ENCODE measurements at places on chromosomes 12 and 14. TPM values are rescaled to one million over a fixed set of nuclear protein-coding genes. Genes with fewer than 3 reads are reported as not detected.
A peak's percentile ranks its signal among the peaks of the same experiment; 100 is the strongest.

- H3K4me1 ChIP-seq: peaks cover 47% of the 10 kb centered on the region
- no peaks in the 10 kb centered on the region for H3K27me3 ChIP-seq
- peak; percentile 86 for DNase-seq
- H3K27ac ChIP-seq: peak overlapping the region; percentile 99
- peaks cover 6% of the 10 kb centered on the region for H3K36me3 ChIP-seq
- H3K4me3 ChIP-seq: peak overlapping the region; percentile 76
These were observed 48.4 kb downstream of the PPP2R5C start for GRCh38 chr14:101809671-101810514.

GRCh38 chr14:89158701-89159100, 258.3 kb downstream of the FOXN3 start:
- no peaks in the 10 kb centered on the region for H3K27me3 ChIP-seq
- H3K4me1 ChIP-seq: no peaks in the 10 kb centered on the region
- no peak overlapping the region for H3K27ac ChIP-seq
- no peak overlapping the region for H3K4me3 ChIP-seq

The TAS2R46 gene
- 1.3 TPM for total RNA-seq

DNA sequence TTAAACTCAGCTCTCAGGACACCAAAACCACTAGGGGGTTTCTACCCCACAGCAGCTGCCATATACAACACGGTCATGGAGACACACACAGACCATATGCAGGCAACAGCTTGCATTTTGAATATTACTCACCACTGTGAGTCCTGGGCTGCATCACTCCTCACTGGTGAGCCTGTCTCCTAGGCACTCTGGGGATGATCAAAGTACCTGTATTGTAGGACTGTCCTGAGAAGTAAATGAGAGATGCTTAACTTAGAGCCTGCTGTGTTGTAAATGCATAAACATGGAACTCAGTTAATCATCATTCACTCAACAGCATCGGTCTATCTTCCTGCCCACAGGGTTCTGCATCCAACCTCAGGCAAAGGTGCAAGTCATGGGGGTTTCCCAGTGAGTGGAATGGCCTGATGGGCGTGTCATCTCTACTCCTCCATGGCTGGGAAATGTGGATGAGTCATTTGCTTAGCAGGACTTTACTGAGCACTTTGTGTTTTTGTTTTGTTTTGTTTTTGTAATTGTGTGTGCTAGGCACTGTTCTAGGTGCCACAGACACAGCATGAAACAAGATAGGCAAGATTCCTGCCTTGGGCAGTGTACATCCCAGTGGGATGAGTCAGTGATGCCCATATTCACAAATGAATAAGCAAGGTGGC, 1141.2 kb upstream of the TMEM132C start:
- DNase-seq: no peak
- no peak overlapping the region for H3K27ac ChIP-seq
- peaks cover 3% of the 10 kb centered on the region for H3K27me3 ChIP-seq

DNA sequence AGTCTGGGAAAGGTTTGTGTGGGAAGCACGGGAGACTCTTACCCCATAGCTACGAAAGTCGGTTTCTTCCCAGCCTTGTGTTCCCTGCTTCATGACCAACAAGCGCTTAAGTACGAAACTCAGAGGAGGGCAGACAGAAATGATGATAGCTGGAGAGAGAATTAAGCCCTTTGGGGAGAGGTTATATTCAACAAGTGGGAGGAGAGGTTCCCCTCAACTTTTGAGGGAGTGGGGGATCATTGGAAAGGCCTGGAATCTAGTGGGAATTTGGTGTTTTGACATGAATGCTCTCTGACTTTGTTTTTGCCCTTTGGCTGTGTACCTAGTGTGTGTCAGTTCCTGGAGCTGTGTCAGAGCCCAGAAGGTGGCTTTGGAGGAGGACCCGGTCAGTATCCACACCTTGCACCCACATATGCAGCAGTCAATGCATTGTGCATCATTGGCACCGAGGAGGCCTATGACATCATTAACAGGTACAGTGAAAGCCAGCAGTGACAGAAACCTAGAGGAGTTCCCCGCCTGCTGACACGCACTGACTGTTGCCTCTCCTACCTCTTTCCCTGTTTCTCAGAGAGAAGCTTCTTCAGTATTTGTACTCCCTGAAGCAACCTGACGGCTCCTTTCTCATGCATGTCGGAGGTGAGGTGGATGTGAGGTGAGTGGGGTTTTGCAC, 40.6 kb downstream of the FNTB start:
- no peaks in the 10 kb centered on the region for H3K4me1 ChIP-seq
- H3K27me3 ChIP-seq: no peaks in the 10 kb centered on the region
- H3K4me3 ChIP-seq: no peak overlapping the region
- no peak overlapping the region for H3K27ac ChIP-seq
- no peak for DNase-seq
- H3K36me3 ChIP-seq: peaks cover 26% of the 10 kb centered on the region

GRCh38 chr14:74405663-74406062, 20.3 kb downstream of the SYNDIG1L start:
- no peak overlapping the region for H3K27ac ChIP-seq
- H3K36me3 ChIP-seq: no peaks in the 10 kb centered on the region
- no peaks in the 10 kb centered on the region for H3K27me3 ChIP-seq
- DNase-seq: no peak
- peaks cover 18% of the 10 kb centered on the region for H3K4me1 ChIP-seq

DNA sequence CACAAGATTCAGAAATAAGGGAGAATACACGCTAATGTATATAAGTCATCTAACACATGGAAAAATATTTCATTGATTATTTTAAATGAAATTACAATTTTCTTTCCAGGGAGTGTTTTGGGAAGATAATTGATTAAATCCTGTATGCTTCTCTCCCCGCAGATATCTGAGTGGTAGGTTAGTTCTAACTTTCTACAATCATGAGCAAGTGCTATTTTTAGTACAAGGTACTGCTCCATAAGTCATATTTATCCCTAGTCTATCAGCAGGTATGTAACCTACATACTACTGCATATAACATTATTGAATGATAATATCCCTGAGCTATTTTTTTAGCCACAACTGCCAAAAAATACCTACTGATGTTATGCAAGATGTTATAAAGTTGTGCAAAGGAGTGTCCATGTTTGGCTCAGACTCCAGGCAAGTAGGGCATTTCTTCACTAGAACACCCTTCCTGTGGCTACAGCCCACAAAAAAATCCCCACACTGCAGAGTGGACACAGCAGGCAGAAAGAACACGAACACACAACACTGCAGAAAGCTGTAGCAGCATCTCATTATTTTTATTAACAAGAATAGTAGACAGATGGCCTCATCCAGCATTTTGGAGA, 87.0 kb downstream of the SEC23A start:
- no peaks in the 10 kb centered on the region for H3K27me3 ChIP-seq
- H3K27ac ChIP-seq: no peak overlapping the region
- no peaks in the 10 kb centered on the region for H3K36me3 ChIP-seq
- no peak for DNase-seq
- H3K4me1 ChIP-seq: no peaks in the 10 kb centered on the region
- no peak overlapping the region for H3K4me3 ChIP-seq

The CLSTN3 gene
- total RNA-seq: 48.2 TPM

DNA sequence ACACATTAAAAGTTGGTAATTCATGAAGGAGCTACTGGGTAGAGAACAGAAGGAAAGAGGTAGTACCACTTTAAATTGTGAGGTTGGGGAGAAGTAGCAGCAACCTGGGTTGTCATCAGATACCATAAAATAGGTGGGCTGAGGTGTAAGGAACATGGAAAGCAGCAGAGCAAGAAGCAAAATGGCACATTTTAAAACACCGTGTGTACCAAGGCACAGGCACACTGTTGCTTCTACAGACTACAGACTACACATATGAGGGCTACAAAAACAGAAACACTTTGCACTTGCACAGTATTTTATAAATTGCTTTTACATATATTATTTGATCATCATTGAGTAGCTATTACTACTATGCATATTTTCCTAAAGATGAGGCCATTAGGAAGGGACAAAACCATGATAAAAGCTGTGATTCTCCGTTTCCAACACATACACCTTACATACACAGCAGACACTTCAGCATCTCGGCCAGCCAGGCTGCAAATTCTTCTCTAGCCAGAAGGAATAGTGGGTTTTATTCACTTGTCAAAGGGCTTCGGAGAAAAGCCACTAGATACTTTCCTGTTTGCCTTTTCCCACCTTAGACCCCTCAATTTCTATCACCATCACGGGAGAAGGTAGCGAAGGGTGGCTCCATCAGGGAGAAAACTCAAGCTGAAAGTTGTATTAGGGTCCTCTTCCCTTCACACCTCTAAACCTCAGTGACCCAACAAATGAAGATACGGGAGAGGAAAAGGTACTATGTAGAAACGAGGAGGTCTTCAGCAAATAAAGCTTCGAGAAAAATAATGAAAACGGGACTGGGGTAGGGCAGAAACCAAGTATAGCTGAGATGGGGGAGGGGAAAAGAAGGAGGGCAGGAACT, 1.6 kb downstream of the PYM1 start:
- peak overlapping the region; percentile 98 for H3K27ac ChIP-seq
- DNase-seq: no peak
- peaks cover 24% of the 10 kb centered on the region for H3K36me3 ChIP-seq
- no peaks in the 10 kb centered on the region for H3K27me3 ChIP-seq
- peaks cover 34% of the 10 kb centered on the region for H3K4me1 ChIP-seq

GRCh38 chr12:8566525-8566924, 25.8 kb upstream of the CLEC4E start:
- no peaks in the 10 kb centered on the region for H3K27me3 ChIP-seq
- no peaks in the 10 kb centered on the region for H3K36me3 ChIP-seq
- H3K4me1 ChIP-seq: no peaks in the 10 kb centered on the region
- DNase-seq: no peak

The RAD9B gene
- 1.8 TPM for total RNA-seq

The TGM1 gene
- 12.3 TPM for total RNA-seq

The PRICKLE1 gene
- 18.4 TPM for total RNA-seq

GRCh38 chr14:96502621-96503305, 581 bp downstream of the PAPOLA start:
- H3K4me3 ChIP-seq: peak overlapping the region; percentile 90
- peak overlapping the region; percentile 98 for H3K27ac ChIP-seq
- H3K36me3 ChIP-seq: no peaks in the 10 kb centered on the region

DNA sequence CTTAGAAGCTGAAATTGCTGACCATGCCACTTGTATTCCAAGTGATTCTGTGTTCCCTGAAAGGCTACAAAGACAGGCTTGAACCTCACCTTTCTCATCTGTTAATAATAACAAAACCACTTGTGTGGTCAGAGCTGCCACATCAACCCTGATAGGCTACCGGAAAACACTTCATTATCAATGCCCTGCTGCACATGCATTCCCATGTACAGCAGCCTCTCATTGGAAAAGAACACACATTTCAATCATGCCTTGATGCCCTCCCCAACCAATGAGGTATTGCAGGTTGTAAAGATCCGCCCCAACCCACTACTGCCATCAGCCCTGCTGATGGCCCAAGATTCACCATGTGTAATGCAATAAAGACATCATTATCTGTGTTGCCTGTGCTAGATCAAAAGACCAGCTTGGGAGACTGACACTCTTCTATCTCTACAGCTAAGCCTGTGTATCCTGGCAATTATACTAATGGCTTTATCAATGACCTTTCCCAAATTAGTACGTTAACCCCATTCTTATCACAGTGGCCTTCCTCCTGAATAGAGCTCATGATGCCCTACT, 2.8 kb downstream of the GPR19 start:
- no peaks in the 10 kb centered on the region for H3K27me3 ChIP-seq
- no peak overlapping the region for H3K4me3 ChIP-seq
- peaks cover 7% of the 10 kb centered on the region for H3K4me1 ChIP-seq
- no peaks in the 10 kb centered on the region for H3K36me3 ChIP-seq
- no peak for DNase-seq

DNA sequence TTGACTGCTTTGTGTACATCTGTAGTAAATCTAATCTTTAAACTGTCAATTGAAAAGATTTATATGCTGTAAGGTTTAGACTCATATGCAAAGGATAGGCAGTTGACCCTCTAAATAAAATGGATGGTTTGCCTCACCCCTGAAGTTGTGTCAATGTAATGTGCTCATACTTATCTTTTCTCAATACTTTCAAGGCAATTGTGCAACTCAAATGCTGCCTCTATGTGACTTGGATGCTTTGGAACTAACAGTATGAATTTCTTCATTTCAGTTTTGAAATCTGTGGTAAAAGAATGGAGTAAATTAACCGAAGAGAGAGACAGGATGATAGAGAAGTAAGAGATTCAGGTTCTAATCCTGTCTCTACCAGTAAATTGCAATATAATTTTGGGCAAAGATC, 9.7 kb downstream of the PDE6H start:
- H3K27ac ChIP-seq: peak overlapping the region; percentile 5
- no peak overlapping the region for H3K4me3 ChIP-seq
- no peak for DNase-seq
- no peaks in the 10 kb centered on the region for H3K36me3 ChIP-seq
- H3K4me1 ChIP-seq: no peaks in the 10 kb centered on the region
- H3K27me3 ChIP-seq: no peaks in the 10 kb centered on the region

The RNASE4 gene
- total RNA-seq: 42.5 TPM

- H3K27ac ChIP-seq: no peak overlapping the region
- H3K4me3 ChIP-seq: no peak overlapping the region
- no peaks in the 10 kb centered on the region for H3K27me3 ChIP-seq
- no peaks in the 10 kb centered on the region for H3K36me3 ChIP-seq
- DNase-seq: no peak
These were observed 250.6 kb downstream of the RGS6 start for GRCh38 chr14:72182708-72183432.

The LIMA1 gene
- 81.1 TPM for total RNA-seq

DNA sequence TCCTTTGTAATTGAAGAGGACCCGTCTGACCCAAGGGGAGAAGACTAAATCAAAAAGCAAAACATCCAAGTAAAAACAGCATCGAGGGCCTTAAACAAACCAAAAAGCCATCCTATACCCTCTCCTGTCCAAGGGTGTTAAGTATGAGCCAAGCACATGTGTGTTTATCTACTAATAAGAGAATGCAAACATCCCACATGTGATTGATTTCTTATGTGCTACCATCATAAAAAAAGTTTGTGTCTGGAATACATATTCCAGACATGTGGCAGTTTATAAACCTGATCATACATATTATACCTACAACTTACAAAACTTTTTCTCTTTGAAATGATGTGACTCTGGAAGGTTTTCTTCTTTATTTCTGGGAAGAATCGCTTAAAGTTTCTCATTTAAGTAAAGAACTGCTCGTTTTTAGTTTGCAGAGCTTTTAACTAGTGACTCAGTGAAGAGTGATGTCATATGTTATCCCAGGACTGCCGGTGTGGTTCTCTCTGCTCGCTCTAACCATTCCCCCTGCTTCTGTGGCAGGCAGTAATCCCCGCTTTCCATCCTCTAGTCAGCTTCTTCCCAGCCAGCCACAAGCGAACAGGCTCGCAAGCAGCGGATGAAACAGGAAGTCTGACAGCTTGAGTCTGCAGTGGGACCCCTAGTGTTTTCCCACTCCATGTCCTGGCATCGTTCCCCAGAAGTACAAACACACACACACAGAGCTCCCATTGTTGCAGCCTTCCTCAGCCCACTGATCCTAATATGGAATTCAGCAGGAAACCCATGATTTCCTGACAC, 431 bp upstream of the RHOJ start:
- peak overlapping the region; percentile 57 for H3K4me3 ChIP-seq
- no peaks in the 10 kb centered on the region for H3K36me3 ChIP-seq
- peak; percentile 68 for DNase-seq
- H3K4me1 ChIP-seq: peaks cover 4% of the 10 kb centered on the region
- peak overlapping the region; percentile 90 for H3K27ac ChIP-seq

The LYZ gene
- 1,056 TPM for total RNA-seq

The CFAP251 gene
- total RNA-seq: 2.5 TPM

The KRT2 gene
- total RNA-seq: not detected

Measured in upper lobe of right lung (tissue), 1 donor.